ENCODE measurements at places on chromosomes 3 and 15.

- DNase-seq, result no peak
Measured at GRCh38 chr15:72404356-72404755, 6.3 kb downstream of the TMEM202 start.

DNA sequence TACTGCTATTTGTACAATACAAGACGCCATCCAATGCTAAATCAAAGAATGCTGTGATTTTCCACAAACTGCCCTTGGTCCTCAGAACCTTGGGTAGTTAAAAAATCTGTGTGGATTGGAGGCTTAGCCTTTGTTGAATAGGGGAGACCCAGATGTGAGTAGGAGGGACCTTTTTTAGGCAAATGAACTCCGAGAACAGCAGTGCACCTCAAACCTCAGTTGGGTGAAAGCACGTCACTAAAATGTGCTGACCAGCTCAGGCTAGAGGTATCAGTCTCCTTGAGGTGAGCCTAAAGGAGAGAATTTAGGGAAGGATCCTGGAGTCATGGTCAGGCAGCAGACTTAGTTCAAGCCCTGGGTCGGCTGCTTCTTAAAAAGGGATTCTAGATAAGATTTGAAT lies 200.7 kb downstream of the SOX2 start:
- DNase-seq, result no peak

DNA sequence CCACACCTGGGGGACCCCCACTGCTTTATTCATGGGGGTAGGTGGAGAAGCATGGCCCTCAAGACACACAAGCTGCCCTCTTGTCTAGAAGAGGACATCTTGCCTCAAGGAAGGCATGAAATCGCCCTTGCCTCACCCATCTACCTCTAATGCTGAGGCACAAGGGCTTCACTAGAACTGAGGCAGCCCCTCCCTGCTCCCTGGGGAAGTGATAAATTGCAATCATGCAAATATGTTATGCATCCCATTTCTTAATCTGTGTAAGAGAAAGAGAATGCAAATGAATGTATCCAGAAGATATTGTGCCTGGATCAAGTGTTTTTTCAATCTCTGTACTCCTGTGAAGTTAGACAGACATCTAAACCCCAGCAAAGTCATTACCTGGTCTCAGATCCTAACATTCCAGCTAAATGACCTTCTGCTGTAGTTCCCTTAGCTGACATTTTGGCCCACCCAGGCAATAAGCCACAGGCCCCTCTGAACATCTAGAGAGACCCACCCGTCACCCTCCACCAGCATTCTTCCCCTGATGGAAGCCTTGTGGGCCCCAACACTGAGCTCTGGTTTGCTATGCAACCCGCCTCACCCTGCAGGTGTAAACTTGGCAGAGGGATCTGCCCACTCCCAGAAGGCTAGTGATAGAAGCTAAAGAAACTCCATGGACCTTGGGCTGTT lies 53.8 kb downstream of the FAM174B start:
- no peak for DNase-seq

DNA sequence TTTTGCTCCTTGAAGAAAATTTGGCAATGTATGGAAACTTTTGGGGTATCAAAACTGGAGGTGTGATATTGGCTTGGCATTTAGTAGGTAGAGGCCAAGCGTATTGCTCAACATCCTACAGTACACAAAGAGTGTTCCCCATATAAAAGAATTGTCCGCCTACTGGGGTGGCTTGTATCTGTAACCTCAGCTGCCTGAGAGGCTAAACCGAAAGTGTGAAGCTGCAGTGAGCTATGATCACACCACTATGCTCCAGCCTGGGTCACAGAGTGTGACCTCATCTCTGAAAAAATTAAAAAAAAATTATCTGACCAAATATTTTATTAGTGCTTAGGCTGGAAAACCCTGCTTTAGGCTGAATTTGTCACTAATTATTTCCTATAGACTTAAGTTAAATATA lies 483.9 kb downstream of the PYDC2 start:
- DNase-seq, result no peak

DNA sequence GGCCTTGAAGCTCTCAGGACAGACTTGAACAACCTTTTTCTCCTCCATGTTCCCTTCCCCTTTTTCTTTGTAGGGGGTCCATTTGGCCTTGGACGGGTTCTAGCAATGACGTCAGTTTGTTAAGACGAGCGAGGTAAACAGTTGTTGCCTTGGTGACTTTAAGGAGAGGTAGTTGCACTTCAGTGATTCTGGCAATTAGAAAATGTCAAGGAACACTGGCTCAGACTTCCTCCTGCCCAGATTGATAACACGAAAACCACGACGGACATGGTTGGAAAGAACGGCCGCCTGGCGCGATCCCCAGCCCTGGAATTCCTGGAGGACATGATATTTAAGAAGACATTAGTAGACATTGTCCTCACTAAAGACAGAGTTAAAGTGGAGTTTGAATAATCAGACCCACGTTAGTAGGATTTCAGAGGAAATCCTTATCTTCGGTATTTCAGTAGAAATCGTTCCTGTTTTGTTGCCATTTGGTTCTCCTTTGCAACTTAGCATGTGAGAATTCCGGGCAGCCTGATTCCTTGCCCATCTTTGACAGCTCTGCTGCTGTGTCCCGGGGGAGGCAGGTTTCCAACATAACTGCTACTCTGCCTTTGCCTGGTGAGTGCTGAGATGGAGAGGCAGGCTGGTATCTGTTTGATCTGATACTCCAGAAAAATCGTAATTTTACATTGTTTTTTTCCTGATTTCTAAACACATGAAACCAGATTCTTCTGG lies 87.3 kb downstream of the ST6GAL1 start:
- peak; percentile 98 for DNase-seq

- peak; percentile 35 for DNase-seq
Measured at GRCh38 chr3:138234401-138235179, 47.5 kb downstream of the ARMC8 start.

Data from renal cortical epithelial cell (primary cell).